NCI-H146 (cell line): ENCODE measurements at places on chromosomes 2 and 18.

DNA sequence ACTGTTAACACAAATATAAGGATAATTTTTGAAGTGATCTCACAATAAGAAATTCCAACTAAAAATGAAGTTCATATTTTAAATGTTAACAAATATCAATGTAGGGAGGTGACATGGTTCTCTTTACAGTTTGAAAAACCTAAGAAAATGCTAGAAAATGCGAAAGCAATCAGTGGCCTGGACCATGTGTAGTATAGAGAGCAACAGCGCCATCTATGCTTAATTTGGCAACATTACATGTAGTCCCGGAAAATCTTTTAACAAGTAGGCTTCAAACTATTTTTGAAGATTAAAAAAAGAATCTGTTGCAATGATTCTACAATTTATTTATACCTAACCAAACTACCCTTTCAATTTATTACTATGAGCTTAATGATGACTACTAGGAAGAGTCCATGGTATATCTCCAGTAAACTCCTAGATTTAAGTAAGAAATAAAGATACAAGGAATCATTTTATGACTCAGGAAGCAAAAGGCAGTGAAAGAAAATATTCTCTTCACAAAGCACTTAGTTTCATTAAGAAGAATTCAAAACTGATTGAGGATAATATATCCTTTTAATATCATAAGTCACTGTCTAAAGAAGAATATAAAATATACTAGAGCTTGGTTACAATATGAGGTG is 33.3 kb downstream of the NDUFA10 start:
- no peak for DNase-seq

DNA sequence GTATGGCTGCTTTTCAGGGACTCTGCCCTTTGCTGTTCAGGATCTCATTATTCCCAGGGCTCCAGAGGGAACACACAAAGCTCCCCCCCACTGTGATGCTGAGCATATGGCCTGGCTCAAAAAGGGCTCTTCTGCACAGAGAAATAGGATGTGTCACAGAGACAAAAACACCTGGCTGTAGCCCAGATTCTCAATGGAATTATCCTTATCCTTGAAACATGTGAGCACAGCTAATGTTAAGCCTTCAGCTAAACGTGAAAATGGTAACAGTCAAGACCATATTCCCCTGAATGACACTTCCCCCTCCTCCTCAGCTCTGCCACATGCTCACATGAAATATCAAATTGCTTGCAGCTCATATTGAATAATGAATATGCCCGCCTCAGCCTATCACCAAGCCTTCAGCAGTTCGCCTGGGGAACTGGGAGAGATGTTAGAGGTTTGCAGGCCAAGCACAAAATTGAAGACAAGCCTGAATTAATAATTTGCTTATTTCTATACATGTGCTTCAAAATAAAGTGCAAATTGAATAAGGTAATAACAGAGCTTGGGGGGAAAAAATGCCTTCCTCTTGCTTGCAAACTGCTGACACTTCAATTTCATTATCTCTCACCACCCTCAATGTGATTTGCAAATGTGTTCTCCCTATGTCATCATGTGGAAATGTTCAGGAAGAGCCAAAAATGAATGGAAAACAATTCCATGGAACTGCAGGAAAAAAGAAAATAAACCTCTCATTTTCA is 181.0 kb upstream of the HNRNPA3 start:
- peak; percentile 46 for DNase-seq

GRCh38 chr2:61718965-61719364 is 134.9 kb downstream of the FAM161A start:
- no peak for DNase-seq

DNA sequence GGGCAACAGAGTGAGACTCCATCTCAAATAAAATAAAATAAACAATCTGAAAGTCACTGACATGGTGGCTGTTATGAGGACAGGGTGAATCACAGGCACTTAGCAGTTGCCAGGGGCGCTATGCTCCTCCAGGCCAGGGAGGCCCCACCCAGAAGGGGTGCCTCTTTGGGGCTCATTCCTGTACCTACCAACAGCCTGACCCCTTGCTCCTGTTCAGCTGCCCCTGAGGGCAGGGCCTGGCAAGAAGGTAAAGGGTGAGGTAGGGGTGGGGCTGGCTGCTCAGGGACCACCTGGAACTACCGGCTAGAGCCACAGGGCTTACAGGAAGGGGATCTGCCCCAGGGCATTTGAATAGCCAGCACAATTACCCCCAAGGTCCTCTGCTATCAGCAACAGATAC is 60.3 kb downstream of the INPP5D start:
- DNase-seq: no peak

- peak; percentile 63 for DNase-seq
Measured at GRCh38 chr18:23244401-23244800, 109.1 kb downstream of the CABLES1 start.

DNA sequence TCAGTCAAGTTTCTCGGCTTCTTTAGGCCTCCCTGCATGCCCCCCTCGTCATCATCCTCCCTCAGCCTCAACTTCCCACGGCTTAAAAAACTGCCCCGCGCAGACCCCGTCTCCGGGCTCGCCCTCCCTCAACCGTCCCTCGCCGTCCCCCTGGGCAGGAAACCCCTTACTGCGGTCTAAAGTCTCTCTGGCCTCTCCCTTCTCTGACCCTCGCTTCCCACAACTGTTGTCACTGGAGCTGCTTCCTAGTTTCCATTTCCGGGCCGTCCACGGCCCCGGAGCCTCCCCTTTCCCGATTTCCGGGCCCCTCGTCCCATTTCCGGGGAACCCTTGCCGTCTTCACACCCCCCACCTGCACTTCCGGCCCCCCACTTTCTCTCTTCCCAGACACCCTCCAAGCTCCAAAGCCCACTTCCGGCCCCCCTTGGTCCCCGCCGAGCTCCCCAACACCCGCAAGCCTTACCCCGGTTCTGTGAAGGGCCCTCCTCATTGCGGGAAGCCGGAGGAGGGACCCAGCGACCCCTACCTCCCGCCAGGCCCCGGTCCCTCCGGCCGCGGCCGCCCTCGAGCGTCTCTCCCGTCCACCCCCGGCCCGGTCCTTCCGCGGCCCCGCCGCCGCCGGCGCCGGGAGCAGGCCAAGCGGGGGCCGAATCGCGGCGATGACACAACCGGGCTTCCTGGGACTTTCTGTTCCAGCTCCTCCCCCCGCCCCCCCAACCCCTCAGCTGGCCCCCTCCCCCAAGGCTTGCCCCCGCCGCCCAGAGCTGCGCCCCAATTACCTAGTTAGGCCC is 513 bp downstream of the TRIP12 start:
- peak; percentile 72 for DNase-seq

GRCh38 chr2:232587512-232587911 is 37.0 kb downstream of the EIF4E2 start:
- no peak for DNase-seq

- DNase-seq: no peak
Measured at GRCh38 chr2:159137511-159138241, 148.8 kb downstream of the WDSUB1 start.

DNA sequence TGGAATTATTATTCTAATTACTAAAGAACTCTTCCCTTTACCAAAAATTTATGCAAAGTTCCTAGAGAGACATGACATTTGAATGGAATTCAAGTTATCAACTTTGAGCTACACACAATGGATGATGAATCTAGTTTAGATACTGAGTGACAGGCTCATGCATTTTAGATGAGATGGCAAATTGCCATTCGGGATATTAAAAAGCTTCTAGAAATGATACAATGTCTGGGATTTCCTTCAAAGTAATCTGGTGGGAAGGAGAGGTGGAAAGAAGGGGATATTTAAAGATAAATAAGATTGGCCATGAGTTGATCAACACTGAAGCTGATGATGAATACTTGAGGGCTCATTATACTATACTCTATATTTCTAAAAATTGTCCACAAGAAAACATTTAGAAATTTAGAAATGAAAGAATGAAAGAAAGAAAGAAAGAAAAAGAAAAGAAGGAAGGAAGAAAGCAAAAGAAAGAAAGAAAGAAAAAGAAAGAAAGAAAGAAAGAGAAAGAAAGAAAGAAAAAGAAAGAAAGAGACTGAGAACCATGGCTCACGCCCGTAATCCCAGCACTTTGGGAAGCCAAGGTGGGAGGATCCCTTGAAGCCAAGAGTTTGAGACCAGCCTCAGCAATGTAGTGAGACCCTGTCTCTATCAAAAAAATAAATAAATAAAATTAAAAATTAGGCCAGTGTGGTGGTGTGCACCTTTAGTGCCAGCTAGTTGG is 62.6 kb upstream of the NEDD4L start:
- peak; percentile 38 for DNase-seq

GRCh38 chr2:26609839-26610277 is 31.3 kb downstream of the CIB4 start:
- DNase-seq: no peak

- no peak for DNase-seq
Measured at GRCh38 chr2:15766303-15766861, 174.0 kb upstream of the MYCN start.

GRCh38 chr18:48806551-48807261 is 144.1 kb downstream of the SMAD7 start:
- no peak for DNase-seq

GRCh38 chr18:42339372-42339771 is 384.3 kb downstream of the PIK3C3 start:
- DNase-seq: no peak

- DNase-seq: no peak
Measured at GRCh38 chr2:30280596-30281434, 49.5 kb downstream of the LBH start.

DNA sequence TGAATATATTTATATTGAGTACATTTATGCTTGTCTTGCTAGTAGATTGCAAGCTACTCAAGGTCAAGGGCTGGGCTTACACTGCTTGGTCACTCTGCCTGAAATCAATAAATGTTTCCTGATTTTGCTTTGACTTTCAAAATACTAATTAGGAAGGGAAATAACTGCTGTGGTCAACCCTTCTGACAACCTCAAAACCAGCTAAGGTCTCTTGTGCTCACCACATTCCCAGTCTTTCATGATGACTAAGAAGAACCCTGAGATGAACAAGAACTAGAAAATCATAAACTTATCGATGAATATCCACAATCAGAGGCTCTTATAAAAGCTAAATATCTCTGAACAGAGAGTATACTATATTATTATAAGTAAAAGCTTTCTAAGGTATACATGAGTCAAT is 33.3 kb downstream of the ABCB11 start:
- no peak for DNase-seq

- DNase-seq: peak; percentile 22
Measured at GRCh38 chr18:39661856-39662366, 2096.3 kb upstream of the CELF4 start.

- DNase-seq: no peak
Measured at GRCh38 chr2:105580870-105581554, 163.7 kb upstream of the NCK2 start.

DNA sequence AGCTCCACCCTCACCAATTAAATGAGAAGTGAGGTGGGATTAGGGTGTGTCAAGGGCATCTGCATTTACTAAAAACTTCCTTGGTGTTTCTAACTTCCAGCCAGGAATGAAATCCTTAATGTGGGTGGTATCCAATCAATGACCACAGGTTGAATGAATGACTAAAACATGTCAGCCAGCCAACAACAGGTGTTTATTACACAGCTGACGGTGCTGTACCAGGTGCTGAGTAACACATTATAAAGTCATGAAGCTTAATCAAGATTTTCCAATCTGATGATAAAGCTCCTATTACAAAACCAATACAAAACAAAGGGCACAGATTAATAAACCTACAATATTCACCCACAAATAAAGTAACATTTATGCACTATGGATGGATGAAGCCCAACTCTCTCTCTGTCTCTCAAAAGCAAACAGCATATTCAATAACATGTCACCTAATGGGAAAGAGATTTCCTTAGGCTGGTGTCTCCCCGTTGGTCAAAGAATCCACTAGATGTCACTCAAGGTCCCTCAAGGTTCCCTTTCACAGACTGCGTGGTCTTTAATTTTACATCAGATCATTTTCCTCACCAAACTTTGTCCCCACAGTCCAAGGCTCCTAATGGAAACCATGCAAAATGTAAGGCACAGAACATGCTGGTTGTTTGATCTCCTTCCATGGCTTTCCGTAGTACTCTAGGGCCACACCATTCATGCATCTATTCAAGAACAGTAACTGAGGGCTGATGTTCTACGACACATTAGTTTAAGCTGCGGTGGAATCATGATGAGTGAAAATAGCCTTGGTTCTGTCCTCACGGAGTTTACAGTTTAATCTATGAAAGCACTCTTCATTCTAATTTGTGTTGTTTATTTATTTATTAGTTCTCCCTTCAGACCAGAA is 6.4 kb upstream of the PTPN4 start:
- peak; percentile 68 for DNase-seq

DNA sequence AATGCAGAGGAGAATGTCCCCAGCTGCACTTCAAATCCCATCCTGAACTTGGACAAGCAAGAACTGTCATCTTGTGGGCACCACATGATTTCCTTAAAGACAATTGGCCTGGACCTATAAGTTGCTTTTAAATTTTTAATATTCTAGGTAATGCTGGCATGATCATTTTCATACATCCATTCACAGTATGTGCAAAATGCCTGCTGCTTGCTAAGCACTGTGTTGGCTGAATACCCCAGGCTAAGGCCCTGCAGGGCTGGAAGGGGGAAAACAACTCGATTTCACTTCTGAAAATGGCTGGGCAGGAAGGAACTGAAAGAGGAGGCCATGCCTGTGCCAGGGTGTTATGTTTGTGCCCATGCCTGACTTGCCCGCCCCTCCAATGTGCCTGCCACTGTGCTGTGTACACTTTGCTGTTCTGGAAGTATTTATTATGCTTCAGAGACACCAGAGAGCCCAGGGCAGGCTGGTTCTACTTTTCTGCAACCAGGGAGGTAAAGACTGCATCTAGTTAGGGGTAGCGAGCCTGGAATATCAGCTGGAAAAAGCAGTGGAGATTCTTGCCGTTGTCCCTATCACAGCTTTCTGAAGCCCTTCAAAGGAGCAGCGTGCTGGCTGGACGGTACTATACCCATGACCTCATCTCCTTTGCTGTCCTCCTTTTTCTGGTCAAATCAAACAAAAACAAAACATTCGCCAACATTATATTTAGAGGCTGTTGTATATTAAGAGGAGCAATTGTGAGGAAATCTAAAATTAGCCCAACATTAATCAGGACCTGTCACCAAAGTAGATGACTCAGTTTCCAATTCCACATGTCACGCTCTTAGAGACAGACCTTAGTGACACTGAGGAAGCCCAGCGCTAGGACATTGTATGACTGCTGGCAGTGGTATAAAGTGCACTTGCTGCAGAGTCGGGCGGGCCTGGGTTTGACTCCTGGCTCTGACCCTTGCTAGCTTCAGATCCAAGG is 158.1 kb downstream of the DDX1 start:
- no peak for DNase-seq

GRCh38 chr18:76391746-76392145 is 103.3 kb downstream of the ZNF516 start:
- no peak for DNase-seq

DNA sequence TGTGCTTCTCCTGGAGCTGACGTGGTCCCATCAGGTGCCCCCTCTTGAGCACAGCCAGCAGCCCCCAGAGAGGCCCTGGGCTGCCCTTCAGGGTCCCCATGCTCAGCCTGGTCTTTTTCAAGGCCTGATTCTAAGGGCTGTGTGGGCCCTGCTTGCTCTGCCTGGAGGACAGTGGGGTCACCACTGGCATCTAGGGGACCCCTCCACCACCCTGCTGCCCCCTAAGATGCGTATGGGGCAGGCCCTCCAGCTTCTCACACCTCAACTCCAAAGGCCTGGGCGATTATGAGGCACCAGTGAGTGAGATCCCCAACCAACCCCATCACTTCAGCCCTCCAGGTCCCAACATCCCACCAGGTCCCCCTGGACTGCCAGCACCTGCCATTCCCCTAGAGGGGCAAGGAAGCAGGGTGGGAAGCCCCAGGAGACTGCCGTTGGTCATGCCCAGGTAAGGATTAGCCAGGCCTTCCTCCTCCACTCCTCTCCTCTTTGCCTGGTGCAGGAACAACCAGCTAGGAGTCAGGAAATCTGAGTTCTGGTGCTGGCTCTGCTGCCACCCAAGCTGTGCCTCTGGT is 114.4 kb downstream of the SMAD7 start:
- DNase-seq: no peak
